ENCODE measurements at places on chromosomes 7 and 10.
A peak's percentile ranks its signal among the peaks of the same experiment; 100 is the strongest.

GRCh38 chr10:8051851-8052257 is 2.6 kb upstream of the GATA3 start:
- DNase-seq: no peak

DNA sequence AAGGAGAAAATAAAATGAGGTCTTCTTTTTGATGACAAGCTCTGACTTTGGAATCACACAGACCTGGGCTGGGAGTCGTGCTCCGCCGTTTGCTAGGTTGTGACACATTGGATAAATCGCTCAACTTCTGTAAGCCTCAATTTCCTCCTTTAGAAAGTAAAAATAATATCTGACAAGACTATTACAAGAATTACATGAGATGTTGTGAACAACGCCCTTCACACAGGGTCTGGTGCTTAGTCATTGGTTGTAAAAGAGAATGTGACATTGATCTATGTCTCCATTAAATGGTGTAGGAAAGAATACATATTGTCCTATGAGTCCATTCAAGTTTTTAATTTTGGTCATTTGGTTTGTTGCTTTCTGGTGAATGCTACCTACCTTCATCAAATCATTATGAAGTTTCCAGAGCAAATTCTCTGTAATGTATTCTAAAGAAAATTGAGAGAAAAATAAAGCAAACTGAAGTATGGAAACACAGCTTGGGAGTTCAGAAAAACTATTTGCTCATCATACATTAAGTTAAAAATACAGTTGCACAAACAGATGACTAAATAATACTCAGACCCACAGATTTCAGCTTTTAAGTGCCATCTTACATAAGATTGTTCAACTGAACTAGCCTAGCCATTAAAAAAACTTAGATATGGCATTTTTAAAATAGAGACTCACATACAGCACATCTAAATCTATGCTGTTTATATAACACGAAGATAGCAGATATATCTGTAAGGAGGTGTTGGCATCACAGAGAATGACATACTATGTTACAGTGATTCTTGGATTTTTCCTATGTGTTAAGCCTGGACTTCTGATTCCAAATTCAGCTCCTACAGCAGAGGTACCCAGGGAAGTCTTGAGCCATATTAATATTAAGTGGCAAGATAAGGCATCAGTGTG is 12.3 kb upstream of the ADRB1 start:
- no peak for DNase-seq

DNA sequence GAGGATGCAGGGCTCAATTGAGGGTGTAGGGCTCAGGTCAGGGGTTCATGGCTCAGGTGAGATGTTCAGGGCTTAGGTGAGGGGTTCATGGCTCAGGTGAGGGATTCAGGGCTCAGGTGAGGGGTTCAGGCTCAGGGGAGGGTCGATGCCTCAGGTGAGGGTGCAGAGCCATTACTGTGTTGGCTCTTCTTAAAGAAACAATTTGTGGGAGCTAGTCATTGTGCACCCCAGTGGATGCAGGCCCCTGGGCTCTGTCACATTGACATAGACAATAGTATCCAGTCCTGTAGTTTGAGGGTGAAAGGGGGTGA is 86.7 kb downstream of the ADCY1 start:
- no peak for DNase-seq

DNA sequence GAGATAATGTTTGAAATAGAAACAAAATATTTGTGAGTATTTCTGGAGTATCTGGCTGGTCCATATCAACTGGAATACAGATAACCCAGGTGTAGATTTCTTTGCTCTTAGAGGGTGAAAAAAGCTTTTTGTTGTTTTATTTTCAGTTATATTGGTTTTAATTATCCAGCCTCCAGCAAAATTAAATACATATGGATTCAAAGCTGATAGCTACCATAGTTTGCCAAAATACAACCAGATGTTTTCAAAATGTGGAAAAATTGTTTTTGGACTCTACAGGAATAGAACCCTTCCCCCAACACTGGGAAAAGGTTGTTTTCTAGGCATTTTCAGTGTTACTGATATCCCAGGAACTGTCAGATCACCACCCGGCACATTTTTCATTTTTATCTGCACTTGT is 30.1 kb downstream of the LRRC17 start:
- no peak for DNase-seq

- DNase-seq: no peak
Observed at GRCh38 chr7:80661729-80662128, 23.3 kb downstream of the CD36 start.

GRCh38 chr10:49254556-49255318 is 44.2 kb upstream of the C10orf71 start:
- no peak for DNase-seq

DNA sequence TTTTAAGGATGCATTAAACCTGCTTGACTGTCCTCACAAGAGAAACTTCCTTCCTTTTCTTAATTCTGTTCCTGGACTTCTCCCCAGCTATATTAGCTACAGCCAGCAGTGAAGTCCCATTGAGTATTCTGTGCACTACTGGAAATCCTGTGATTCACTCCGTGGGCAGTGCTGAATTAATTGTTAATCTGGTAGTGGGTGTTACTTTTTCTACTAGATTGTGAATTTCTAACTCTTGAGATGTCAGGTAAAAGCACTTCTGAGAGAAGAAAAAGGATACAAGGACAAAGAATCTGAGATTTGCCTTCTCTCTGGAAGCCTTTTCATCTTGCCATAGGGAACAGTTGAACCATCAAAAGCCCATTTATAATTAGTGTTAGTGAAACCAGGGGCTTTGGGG is 33.9 kb downstream of the CYCS start:
- no peak for DNase-seq

DNA sequence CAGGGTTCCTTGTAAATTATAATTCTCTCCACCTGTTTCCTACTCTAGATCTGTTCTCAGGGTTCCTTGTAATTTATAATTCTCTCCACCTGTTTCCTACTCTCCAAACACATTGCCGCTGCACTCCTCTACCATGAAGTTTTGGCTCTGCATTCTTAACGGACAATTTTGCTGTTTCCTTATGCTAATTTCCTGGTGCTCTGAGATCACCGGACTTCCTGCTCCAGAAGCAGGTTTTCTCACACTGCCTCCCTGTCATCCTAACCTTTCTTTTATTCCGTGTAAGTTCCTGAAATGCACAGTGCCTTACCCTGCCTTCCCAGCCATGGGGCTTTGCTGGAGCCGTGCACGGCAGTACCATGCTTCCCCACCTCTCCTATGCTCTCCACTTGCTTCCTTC is 256.8 kb downstream of the PLXNA4 start:
- DNase-seq: no peak

- no peak for DNase-seq
Observed at GRCh38 chr10:132738454-132739224, 47.3 kb downstream of the NKX6-2 start.

DNA sequence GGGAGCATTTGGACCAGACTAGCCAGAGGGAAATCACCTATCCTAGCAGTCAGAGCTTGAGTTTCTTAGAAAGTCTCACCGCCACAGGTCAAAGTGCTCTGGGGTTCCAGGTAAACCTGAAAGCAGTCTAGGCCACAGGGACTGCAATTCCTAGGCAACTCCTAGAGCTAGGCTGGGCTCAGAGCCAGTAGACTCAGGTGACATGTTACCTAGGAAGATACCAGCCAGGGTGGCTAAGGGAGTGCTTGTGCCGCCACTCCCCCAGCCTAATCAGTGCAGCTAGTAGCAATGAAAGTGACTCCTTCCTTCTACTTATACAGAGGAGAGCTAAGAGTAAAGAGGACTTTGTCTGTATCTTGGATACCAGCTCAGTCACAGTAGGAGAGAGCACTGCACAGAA is 348.7 kb upstream of the HPS1 start:
- DNase-seq: no peak

GRCh38 chr10:88745633-88746032 is 14.2 kb upstream of the LIPN start:
- no peak for DNase-seq

DNA sequence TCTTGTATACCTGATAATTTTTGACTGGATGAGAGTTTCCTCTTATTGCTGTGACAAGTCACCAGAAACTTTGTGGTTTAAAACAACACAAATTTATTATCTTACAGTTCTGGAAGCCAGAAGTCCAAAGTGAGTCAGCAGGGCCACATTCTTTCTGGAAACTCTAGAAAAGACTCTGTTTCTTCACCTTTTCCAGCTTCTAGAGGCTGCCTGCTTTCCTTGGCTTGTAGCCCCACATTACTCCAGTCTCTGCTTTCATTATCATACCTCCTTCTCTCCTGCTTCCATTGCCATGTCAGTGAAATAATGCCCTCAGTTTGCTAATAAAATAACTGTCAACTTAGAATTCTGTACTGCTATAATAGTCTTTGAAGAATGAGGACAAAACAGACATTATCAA is 65.3 kb downstream of the VCL start:
- peak; percentile 66 for DNase-seq

GRCh38 chr7:73881352-73882046 is 20.5 kb downstream of the TMEM270 start:
- no peak for DNase-seq

DNA sequence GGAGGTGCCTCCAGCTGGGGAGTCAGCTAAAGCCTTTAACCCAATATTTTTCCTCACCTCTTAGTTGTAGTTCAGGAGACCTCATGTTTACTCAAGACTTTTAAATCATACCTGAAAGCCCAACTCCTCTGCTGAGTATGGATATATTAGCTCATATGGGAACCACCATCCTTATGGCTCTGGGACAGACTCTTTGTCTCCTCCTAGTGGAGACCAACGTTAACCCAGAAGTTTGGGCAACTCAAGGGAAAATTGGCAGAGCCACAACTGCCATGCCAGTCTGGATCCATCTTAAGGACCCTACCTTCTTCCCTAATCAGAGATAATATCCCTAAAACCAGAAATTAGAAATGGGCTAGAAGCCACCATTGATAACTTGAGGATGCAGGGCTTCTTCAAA is 80.8 kb downstream of the TMEM106B start:
- no peak for DNase-seq

- peak; percentile 26 for DNase-seq
Observed at GRCh38 chr7:74452748-74453321, 871 bp upstream of the GTF2IRD1 start.

- no peak for DNase-seq
Observed at GRCh38 chr7:6071406-6071805, 40.2 kb downstream of the ANKRD61 start.

- DNase-seq: no peak
Observed at GRCh38 chr10:43318976-43319960, 52.2 kb upstream of the FXYD4 start.

- peak; percentile 42 for DNase-seq
Observed at GRCh38 chr10:104581884-104582601, 59.0 kb upstream of the SORCS3 start.

DNA sequence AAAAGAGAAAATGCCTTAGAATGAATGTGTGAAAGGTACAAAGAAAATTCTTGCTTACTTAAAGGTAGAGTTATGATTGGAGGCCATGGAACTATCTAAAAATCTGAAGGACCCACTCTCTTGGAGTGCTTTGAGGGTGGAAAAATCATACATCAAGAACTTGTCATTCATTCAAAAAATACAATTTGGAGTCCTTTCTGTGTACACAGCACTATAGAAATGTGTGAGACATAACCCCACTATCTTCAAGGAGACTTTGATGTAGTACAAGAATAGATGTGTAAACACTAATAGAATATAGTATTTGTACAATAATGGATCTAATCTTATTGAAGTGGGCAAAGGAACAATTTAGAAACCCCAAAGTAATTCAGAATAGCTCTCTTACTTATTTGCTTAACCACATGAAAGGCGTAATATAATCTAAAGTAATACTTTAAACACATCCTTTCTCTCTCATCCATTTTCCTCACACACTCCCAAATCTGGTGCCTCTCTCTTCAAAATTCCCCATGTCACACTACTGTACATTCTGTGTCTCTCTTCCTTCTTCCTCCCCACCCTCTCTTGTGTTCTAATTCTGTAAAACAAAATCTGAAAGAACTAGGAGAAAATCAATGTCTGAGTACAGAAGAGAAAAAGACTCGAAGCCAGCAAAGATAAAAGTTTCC is 166.7 kb downstream of the DNAJB9 start:
- no peak for DNase-seq

DNA sequence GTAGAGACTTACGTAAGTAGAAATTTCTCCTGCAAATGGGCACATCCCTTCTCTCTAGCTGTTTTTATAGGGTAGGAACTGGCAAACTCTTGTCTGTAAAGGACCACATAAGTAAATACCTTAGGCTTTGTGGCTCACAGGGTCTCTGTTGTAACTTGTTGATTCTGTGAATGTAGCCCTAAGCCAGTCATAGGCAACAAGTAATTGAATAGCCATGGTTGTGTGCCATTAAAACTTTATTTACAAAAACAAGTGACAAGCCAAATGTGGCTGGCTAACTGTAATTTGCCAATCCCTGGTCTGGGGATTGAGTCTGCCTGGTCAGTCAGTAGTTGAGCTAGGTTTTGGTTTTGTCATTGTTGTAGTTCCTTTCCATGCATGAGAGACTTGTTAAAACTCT is 5.3 kb upstream of the KLF6 start:
- DNase-seq: no peak

GRCh38 chr7:101614939-101615302 is 14.2 kb downstream of the MYL10 start:
- peak; percentile 24 for DNase-seq

DNA sequence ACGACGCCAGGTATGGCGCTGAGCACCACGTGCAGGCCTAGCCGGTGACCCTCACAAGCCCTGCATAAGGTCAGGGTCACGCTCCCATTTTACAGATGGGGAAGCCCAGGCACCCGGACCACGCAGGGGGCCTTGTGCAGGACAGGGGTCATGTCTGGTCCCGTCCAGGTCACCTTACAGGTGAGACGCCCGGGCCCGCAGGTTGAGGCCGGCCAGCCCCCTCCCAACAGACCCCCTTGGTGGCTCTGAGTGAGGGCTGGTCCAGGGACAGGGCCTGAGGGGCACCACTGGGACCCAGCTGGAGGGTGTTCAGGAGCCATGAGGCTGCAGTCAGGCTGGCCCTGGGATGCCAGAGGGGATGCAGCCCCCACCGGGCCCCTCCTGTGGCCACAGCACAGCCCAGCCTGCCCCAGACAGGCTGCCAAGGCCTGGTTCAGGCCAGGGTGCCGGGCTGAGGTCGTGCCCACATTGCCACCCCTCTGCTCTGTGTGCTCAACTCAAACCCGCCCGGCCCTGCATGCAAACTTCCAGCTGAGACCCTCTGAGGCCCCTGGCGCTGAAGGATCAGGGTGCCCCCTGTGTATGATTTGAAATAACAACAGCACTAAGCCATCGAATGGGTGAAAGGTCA is 69.0 kb downstream of the PWWP2B start:
- DNase-seq: no peak

DNA sequence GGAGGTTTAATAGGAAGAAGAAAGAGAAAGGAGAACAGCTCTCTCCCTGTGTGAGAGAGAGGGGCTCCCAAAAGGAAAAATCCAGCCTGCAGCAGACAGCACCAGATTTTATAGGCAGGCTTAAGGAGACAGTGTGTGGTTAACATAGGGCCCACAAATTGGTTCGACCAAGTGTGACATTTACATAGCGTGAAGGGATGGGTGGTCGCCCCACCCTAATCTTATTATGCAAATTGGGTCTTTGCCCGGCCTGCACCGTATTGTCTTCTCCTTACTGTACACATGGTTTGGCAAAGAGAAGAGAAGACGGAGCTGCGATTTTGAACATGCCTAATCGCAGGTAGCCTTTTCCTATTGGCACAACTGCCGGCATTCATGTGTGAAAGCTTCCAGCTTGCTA is 756.3 kb downstream of the NXPH1 start:
- no peak for DNase-seq

All from fibroblast of skin of scalp (primary cell).